Mucosa of descending colon (tissue), 3 donors: ENCODE measurements at places on chromosomes 5 and 9. TPM values are rescaled to one million over a fixed set of nuclear protein-coding genes. Genes with fewer than 3 reads are reported as not detected.

- no peak for DNase-seq
Observed at GRCh38 chr5:135236228-135236907, 162.7 kb downstream of the MACROH2A1 start.

DNA sequence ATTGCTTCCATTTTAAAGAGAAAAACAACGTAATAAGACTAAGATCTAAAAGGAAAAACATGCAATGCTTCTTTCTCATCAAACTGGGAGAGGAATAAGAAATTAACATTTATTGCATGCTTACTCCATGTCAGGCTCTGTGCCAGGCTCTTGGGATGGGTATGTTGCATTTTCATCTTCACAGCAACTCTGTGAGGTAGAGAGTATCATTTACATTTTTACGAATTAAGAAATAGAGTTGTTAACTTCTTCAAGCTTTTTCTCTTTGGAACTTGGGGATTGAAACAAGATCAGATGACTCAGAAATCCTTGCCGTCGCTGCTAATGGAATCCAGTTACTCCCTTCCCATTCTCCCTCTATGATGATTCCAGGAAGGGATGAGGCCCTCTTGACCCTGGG is 39.5 kb downstream of the PDE8B start:
- DNase-seq: no peak

DNA sequence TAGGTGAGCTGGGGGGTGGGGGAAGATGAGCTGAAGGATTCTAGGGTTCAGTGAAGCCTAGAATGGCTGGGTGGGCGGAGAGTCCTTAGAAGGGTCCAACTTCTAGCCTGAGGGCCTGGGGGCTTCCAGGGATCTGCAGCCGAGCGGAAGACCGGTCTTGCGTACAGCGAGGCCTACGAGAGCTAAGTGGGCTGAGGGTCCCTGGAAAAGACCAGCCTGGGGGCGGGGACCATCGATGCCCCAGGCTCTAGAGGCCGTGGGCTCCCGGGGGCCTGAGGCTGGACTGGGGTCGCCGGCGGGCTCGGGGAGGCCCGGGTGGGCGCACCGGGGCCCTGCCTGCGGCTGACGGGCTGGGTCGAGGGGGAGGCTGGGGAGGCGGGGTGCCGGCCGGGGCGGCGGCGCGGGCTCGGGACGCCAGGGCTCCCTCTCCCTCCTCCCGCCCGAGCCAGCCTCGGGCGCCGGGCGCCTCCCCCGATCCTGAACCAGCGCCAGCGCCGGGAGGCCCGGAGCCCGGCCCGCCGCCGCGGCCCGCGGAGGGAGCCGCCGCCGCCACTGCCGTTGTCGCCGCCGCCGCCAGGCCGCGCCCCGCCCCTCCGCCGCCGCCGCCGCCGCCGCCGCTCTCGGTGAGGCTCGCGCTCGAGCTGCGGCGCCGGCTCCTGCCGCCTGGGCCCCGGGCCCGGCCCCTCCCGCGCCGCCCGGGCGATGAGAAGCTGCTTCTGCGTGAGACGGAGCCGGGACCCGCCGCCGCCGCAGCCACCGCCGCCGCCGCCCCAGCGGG is at the start of gene MVB12B:
Gene MVB12B (plus strand): TSS at position 602 of the 778 bp plus-strand sequence. CDS start 101 bp downstream, at position 703.
- no peak for DNase-seq

DNA sequence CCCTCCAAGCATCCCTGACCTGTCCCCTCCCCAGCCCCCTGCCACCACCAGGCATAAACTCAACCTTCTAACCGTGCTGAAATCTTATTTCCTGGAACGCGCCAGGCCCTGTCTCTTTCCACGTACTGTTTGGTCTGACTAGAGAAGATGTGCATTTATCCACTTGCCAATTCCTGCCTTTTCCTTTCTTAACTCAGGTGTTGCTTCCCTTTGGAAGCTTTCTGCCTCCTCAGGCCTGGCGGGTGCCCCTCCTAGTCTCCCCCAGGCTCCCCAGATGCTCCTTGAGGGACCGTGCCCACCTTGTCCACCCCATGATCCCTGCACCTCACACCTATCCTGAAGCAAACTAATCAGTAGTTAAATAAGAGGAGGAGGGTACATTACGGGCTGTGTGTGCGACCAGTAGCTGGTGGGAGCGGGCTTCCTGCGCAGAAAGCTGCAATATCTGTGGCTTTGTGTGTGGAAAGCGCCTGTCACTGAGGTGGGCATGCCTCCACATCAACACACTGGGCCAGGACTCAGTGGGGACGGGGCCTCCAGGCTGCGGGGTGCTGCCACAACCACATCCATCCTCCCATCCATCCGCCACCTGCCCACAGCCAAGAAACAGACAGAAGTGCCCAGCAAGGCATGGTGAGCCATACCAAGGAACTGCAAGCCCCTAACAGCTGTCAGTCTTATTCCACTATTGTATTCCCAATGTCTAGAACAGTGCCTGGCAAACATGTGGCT is 73.5 kb downstream of the COL23A1 start:
- no peak for DNase-seq

DNA sequence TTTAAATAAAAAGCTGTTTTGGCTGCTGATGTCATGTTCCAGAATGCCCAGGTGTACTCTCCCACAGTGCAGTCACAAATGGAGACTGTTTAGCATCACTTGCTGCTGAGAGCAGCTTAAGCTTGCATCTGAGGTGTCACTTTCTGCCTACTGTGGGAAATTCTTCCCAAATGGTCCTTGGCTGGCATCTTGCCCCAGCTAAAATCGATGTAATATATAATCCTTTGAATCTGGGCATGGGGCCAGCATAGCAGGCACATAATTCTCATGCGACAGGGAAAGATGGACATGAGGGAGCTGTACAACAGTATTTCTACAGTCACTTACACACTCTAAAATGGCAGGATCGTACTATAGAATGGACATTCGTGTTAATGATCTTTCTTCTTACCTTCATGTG is 144.3 kb downstream of the MACIR start:
- DNase-seq: no peak

GRCh38 chr5:92956886-92957285 is 624.1 kb downstream of the NR2F1-AS1 start:
- no peak for DNase-seq

DNA sequence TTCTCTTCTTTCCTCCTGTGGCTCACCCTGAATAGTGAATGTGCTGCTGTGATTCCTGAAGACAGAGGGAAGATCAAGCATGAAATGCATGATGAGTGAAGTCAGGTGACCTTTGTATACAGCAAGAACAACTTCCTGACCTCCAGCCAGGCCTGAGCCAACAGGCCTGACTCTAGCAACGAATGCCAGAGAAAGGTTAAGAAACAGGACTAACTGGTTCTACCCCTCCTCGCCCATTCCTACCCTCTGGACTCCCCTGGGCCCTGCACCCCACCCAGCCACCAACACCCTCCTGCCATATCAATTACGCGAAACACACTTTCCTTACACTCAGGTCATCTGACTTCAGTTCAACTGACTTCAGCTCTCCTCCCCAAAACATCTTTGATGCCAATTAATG is 4.9 kb downstream of the SUSD1 start:
- DNase-seq: peak; percentile 79

- no peak for DNase-seq
Observed at GRCh38 chr5:112010475-112010874, 253.5 kb upstream of the NREP start.

GRCh38 chr5:116521173-116521872 is 53.3 kb downstream of the SEMA6A start:
- no peak for DNase-seq

GRCh38 chr5:9168791-9169556 is 376.9 kb downstream of the SEMA5A start:
- no peak for DNase-seq

- DNase-seq: no peak
Observed at GRCh38 chr9:69036309-69036708, 757 bp downstream of the FXN start.

- no peak for DNase-seq
Observed at GRCh38 chr5:164577742-164578141, 1072.3 kb downstream of the MAT2B start.

Gene PCA3
- total RNA-seq: not detected

Gene CCL27
- not detected for total RNA-seq

Gene FBP1
- total RNA-seq: 17.6 TPM

Gene POU5F2
- total RNA-seq: 2.3 TPM
